ENCODE measurements at places on chromosomes 1 and 21. TPM values are rescaled to one million over a fixed set of nuclear protein-coding genes. Genes with fewer than 3 reads are reported as not detected.
A peak's percentile ranks its signal among the peaks of the same experiment; 100 is the strongest.

GRCh38 chr1:58919959-58920321 is 136.1 kb upstream of the JUN start:
- H3K36me3 ChIP-seq = no peaks in the 10 kb centered on the region
- no peak for DNase-seq
- no peak overlapping the region for H3K27ac ChIP-seq
- H3K4me3 ChIP-seq = no peak overlapping the region
- H3K27me3 ChIP-seq = no peaks in the 10 kb centered on the region

Gene ZYG11A
- total RNA-seq = 0.19 TPM

Gene CHODL
- total RNA-seq = 0.08 TPM

GRCh38 chr1:231693361-231694074 is 66.9 kb downstream of the DISC1 start:
- no peaks in the 10 kb centered on the region for H3K36me3 ChIP-seq
- H3K27ac ChIP-seq = no peak overlapping the region
- no peaks in the 10 kb centered on the region for H3K4me1 ChIP-seq
- no peak overlapping the region for H3K4me3 ChIP-seq
- DNase-seq = no peak

- no peak for DNase-seq
- peaks cover 23% of the 10 kb centered on the region for H3K27me3 ChIP-seq
- peaks cover 4% of the 10 kb centered on the region for H3K4me1 ChIP-seq
These were observed 5.2 kb upstream of the KISS1 start for GRCh38 chr1:204201348-204202040.

DNA sequence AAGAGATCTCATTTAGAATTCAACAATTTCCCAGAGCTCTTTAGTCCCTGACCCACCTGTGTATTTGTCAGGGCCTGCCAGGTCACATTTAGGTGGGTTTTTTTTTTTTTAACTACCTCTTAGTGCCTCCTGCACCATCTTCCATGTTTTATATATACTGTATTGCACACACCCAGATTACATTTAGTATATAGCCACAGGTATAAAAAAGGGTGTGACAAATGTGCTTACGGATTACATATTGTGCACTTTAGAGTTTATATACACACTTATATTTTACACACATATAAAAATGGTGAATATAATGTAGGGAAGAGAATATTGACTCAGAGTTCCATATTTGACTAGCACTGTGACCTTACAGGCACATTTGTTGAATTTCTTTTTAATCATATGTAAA is 17.4 kb upstream of the LRIG2 start:
- no peak overlapping the region for H3K27ac ChIP-seq
- no peak overlapping the region for H3K4me3 ChIP-seq
- no peaks in the 10 kb centered on the region for H3K36me3 ChIP-seq
- H3K27me3 ChIP-seq = no peaks in the 10 kb centered on the region
- H3K4me1 ChIP-seq = peaks cover 12% of the 10 kb centered on the region
- no peak for DNase-seq

Gene UBASH3A
- 41.1 TPM for total RNA-seq

DNA sequence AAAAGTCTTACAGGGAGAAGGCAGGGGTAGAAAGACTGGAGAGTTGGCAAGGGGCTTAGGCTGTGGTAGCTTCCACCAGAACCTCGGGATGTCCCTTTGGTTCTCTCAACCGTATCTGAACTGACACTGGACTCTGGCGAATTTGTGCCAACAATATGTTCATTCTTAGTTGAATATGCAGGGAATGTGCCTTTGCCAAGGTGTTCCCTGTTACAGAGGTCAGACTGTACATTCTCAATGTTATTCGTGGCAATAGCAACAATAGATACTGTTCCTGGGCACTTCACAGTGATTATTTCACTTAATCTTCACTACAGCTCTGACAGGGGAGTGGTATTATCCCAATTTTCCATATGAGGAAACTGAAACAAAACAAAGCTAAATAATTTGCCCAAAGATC is 51.5 kb upstream of the RAB3GAP2 start:
- H3K4me1 ChIP-seq = no peaks in the 10 kb centered on the region
- H3K36me3 ChIP-seq = no peaks in the 10 kb centered on the region
- peaks cover 13% of the 10 kb centered on the region for H3K27me3 ChIP-seq
- H3K4me3 ChIP-seq = no peak overlapping the region
- no peak overlapping the region for H3K27ac ChIP-seq

Gene TIAM1
- total RNA-seq = 29.3 TPM

- no peak for DNase-seq
- H3K27ac ChIP-seq = no peak overlapping the region
- no peaks in the 10 kb centered on the region for H3K4me1 ChIP-seq
- H3K36me3 ChIP-seq = no peaks in the 10 kb centered on the region
- no peak overlapping the region for H3K4me3 ChIP-seq
- H3K27me3 ChIP-seq = no peaks in the 10 kb centered on the region
These were observed 120.7 kb downstream of the SEC16B start for GRCh38 chr1:177849130-177849529.

GRCh38 chr1:161229896-161230295 is 4.0 kb downstream of the TOMM40L start:
- no peaks in the 10 kb centered on the region for H3K27me3 ChIP-seq
- DNase-seq = no peak
- peaks cover 23% of the 10 kb centered on the region for H3K4me1 ChIP-seq

DNA sequence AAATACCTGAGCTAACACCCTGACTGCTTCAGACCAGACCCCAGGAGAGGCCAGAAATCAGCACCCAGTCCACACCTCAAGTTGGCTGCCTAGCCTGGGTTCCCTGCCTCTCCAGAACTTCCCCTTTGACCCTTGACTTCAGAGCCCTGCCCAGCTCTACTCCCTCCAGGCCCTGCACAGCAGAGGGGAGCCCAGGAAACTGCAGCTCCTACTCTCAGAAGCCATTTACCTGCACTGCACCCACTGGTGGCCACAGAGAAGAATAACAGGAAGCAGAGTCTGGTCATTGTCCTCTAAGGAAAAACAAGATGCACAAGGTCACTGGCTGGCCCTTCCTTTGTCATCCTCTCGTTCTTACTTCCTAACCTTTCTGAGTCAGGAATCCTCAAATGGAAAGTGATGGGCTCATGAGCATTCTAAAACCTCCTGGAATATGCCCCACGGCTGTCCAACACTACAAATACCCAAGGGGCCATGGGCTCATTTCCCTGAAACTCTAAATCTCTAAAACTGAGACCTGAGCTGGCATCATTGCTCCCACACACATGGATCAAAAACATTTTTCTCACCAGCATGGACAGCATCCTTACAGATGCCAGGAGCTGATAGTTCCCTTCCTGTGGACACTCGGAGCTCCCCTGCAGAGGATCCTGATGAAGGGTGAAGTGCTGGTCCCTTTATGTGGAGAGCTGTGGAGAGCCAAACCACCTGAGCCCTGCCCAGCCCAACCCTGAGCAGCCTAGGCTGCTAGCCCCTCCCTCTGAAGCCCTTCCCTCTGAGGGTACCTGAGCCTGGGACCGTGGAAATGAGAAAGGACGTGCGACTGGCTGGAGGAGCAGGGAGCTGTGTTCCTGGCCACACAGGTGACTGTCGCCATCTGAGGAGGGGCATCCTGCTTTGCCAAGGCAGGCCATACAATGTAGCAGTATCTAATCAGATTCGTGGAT is at the start of gene ITLN2:
Gene ITLN2, minus strand, starts transcription at position 652 of the 947 bp plus-strand sequence. Its CDS starts 68 bp downstream, at position 584.
- DNase-seq = peak; percentile 57
- H3K27ac ChIP-seq = peak within 1 kb of the TSS; percentile 27
- H3K27me3 ChIP-seq = no peaks in the 10 kb centered on the region
- peaks cover 8% of the 10 kb centered on the region for H3K4me1 ChIP-seq
- H3K36me3 ChIP-seq = no peaks in the 10 kb centered on the region

DNA sequence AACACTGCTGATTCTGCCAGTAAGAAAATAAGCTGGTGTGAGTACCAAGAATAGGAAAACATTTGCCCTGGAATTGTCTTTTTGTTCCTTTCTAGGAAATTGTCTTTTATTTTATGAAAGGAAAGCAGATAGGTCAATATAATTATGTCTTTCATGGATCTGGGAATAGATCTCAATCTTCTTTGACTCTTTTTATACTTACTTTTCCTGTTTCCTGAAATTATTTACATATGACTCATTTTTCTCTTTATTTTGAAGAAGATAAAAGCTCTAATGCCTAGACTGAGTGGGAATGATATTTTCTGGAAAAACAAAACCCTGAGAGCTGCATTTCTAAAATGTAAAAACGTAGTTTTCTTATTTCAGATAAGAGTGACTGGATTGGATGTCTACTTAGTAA is 100.1 kb downstream of the MAN1A2 start:
- no peak overlapping the region for H3K27ac ChIP-seq
- no peaks in the 10 kb centered on the region for H3K4me1 ChIP-seq
- DNase-seq = no peak
- H3K27me3 ChIP-seq = no peaks in the 10 kb centered on the region

Gene CAPZB
- 324 TPM for total RNA-seq

- peak overlapping the region; percentile 34 for H3K27ac ChIP-seq
- H3K36me3 ChIP-seq = peaks cover 53% of the 10 kb centered on the region
- H3K4me3 ChIP-seq = no peak overlapping the region
These were observed 18.7 kb downstream of the PRPF38A start for GRCh38 chr1:52423055-52423454.

DNA sequence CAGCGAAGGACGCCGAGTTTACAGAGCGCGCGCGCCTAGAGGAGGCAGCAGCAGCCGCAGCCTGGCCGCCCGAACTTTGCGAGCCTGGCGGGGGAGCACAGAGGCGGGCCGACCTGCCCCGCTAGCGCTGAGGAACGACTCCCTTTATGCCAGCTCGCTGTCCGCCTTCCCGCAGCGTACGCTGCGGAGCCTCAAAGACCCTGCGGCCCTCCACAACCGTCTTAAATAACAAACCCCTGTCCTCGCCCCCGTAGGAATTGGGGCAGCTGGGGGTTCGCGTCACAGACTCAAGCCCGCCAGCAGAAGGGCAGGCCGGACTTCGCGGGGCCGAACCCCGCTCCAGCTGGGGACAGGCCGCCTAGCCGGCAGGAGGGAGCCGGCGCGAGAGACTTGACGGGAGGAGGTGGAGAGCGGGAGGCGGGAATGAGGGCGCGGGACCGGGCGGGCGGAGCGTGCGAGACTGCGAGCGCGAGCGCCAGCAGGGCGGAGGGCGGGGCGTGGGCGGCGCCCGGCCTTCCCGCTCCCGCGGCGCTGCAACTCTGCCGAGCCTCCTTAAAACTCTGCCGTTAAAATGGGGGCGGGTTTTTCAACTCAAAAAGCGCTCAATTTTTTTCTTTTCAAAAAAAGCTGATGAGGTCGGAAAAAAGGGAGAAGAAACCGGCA is 1.8 kb upstream of the CDKN2C start:
- DNase-seq = peak; percentile 86
- H3K36me3 ChIP-seq = peaks cover 2% of the 10 kb centered on the region
- peak overlapping the region; percentile 95 for H3K4me3 ChIP-seq
- peak overlapping the region; percentile 94 for H3K27ac ChIP-seq
- peaks cover 23% of the 10 kb centered on the region for H3K27me3 ChIP-seq

Gene LCE1F
- not detected for total RNA-seq

GRCh38 chr1:102015728-102016127 is 19.0 kb upstream of the OLFM3 start:
- no peak overlapping the region for H3K4me3 ChIP-seq
- DNase-seq = no peak
- H3K27ac ChIP-seq = no peak overlapping the region

Gene GNG4
- 1.9 TPM for total RNA-seq

DNA sequence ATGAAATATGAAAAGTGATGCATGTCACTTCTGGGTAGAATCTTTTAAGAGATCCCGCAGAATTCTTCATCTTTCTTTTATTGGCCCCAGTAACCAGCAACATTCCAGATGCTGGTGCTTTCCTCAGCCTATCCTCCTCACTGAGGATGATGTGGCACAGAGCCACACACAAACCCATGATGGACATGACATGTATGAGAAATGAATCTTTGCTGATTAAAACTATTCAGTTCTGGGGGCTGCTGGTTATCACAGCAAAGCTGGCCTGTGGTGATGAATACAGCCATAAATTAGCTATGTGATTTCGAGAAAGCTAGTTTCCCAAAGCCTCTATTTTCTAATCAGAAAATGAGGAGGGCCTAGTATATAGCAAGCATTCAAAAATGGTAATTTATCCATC is 8.3 kb upstream of the ERICH3 start:
- no peak overlapping the region for H3K27ac ChIP-seq
- DNase-seq = no peak
- no peak overlapping the region for H3K4me3 ChIP-seq
- H3K4me1 ChIP-seq = peaks cover 2% of the 10 kb centered on the region
- peaks cover 9% of the 10 kb centered on the region for H3K27me3 ChIP-seq

Gene TNFRSF4
- 110 TPM for total RNA-seq

Gene NTPCR
- 32.9 TPM for total RNA-seq

- no peaks in the 10 kb centered on the region for H3K36me3 ChIP-seq
- no peak overlapping the region for H3K4me3 ChIP-seq
- H3K27me3 ChIP-seq = peaks cover 3% of the 10 kb centered on the region
- no peaks in the 10 kb centered on the region for H3K4me1 ChIP-seq
These were observed 523.6 kb upstream of the DAB1 start for GRCh38 chr1:57947471-57947870.

GRCh38 chr21:42117229-42117966 is 46.3 kb downstream of the UMODL1 start:
- no peaks in the 10 kb centered on the region for H3K36me3 ChIP-seq
- H3K4me3 ChIP-seq = peak overlapping the region; percentile 61
- peak; percentile 70 for DNase-seq
- peaks cover 16% of the 10 kb centered on the region for H3K4me1 ChIP-seq
- H3K27me3 ChIP-seq = peaks cover 55% of the 10 kb centered on the region

- no peaks in the 10 kb centered on the region for H3K36me3 ChIP-seq
- no peak overlapping the region for H3K4me3 ChIP-seq
These were observed 2.9 kb upstream of the SLC2A7 start for GRCh38 chr1:9028921-9029705.

Gene RNU1-4
- total RNA-seq = 961 TPM

DNA sequence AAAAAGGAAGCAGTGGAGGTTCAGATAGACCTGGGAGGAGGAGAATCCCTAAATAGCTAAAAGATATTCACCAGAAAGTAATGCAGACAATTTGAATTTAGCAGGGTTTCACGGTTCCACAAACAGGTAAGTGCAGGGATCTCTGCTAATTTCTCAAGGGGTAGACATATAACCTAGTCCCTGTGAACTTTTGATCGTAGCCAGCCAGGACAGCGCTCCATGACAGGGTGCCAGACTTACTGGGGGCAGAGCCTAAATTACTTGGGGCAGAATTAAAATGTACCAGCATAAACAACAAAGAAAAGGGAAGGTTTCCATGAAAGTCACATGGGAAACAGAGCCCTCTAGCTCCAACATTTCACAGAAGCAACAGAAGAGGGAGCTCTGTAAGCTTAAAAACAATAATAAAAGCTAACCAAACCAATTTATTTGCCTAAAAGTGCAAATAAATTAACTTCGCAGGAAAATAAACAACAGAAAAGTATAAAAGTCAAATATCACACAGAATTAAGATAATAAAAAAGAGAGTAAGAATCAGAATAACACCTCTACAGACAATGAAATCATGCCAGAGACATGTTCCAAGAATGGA is 198.3 kb downstream of the DUSP10 start:
- no peaks in the 10 kb centered on the region for H3K36me3 ChIP-seq
- no peak for DNase-seq
- H3K27me3 ChIP-seq = peaks cover 15% of the 10 kb centered on the region

Gene AIM2
- 1.8 TPM for total RNA-seq

Gene VANGL2
- total RNA-seq = 0.24 TPM
